GM12865 (cell line): ENCODE measurements at places on chromosomes 2 and 18.

DNA sequence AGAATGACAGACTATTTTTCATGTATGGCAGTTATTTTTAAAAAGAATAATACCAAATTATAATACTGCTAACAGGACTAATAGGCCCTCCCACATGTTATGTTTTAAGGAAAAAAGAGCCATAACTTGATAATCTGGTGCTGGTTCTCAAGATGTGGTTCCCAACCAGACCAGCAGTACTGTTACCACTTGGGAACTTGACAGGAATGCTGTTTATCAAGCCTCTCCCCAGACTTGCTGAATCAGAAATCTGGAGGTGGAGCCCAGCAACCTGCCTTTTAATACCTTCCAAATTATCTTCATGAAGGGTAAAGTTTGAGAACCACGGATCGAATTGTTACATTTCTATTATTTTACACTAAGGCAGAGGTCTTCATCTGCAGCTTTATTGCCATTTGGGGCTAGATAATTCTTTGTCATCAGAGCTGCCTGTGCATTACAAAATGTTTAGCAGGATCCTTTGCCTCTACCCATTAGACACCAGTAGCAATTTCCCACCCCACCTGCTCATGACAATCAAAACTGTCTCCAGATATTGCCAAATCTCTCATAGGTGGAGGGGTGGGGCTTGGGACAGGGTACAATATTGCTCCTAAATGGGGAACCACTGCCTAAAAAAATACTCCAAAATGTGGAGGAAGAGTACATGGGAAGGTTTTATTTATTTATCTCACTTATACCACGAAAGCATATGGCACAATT, 629.6 kb downstream of the ARHGAP15 start:
- no peak for DNase-seq

DNA sequence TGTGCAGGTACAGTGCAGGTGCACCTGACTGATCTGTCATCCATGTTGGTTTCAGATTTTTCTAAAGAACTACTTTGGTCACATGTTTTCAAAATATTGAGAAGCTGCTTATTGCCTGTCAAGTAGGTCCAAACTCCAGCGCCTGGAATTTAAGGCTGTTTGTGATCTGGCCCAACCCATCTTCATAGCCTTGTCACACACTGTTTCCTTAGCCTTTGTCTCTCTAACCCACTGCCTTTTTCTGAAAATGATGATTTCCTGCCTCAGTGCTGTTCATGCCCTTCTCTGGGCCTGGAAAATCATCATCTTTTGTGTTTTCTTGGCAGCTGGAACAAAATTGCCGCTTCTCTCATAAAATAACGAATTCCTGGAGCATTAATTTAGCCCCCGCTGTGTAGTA, 7.2 kb downstream of the LIMS1 start:
- DNase-seq, result no peak

GRCh38 chr18:46678785-46679399, 21.9 kb upstream of the LOXHD1 start:
- DNase-seq, result no peak

- DNase-seq, result no peak
Measured at GRCh38 chr2:179336782-179337534, 72.3 kb upstream of the SESTD1 start.

GRCh38 chr18:371609-371982, 103.7 kb upstream of the THOC1 start:
- DNase-seq, result peak; percentile 17

GRCh38 chr2:183950673-183951072, 647.7 kb upstream of the ZNF804A start:
- DNase-seq, result no peak

GRCh38 chr2:241011296-241011600, 12.8 kb downstream of the SNED1 start:
- no peak for DNase-seq

DNA sequence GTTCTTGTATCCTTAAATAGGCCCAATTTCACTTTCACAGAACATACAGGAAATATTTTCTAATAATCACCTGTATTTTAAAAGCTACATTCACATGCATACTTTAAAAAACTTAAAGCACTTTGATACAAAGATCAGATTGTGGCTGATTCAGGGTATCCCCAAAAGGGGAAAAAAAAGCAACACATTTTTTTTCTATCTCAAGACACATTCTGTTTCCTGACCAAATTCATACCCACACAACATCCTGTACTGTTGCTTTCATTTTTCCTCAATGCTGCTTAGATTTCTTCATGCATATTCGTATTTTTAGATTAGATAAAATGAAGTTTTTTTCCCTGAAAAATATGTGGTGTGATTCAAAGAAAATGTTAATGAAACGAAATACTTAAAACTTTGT, 122.5 kb downstream of the TMEFF2 start:
- no peak for DNase-seq

GRCh38 chr2:221304916-221305315, 267.2 kb downstream of the EPHA4 start:
- DNase-seq, result no peak

DNA sequence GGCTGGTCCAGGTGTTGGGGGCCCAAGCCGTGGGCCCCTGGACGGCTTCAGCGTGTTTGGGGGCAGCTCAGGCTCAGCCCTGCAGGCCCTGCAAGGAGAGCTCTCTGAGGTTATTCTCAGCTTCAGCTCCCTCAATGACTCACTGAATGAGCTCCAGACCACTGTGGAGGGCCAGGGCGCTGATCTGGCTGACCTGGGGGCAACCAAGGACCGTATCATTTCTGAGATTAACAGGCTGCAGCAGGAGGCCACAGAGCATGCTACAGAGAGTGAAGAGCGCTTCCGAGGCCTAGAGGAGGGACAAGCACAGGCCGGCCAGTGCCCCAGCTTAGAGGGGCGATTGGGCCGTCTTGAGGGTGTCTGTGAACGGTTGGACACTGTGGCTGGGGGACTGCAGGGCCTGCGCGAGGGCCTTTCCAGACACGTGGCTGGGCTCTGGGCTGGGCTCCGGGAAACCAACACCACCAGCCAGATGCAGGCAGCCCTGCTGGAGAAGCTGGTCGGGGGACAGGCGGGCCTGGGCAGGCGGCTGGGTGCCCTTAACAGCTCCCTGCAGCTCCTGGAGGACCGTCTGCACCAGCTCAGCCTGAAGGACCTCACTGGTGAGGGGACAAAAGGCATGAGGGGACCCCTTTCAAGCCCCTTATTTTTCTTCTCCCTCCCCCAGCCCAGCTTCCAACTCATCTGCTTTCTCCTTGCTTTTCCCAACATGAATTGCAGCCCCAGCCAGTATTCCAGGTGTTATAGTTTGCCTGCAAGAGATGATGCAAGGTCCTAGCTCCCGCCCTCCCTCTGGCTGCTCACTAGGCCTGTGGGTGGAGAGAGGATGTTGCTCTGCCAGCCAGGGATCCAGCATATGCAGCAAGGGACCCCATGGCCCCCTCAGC, 2.9 kb upstream of the KHK start:
- no peak for DNase-seq

DNA sequence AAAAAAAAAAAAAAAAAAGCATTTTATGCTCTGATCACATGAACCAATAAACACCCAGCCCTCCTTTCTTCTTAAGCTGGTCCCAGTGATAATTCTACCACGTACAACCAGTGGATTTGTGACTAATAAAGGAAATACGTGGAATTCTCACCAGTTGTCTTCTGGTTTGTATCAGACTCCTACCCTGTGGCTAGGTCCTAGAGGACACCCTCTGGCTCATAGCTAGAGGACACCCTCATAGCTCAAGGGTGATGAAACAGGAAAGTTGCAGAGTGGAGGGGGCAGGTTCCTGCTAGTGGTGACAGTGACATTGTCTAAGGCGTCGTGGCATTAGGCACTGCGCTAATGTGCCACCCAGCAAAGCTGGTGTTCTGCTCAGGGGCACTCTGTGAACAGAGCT, 167.8 kb downstream of the BCL11A start:
- DNase-seq, result no peak

DNA sequence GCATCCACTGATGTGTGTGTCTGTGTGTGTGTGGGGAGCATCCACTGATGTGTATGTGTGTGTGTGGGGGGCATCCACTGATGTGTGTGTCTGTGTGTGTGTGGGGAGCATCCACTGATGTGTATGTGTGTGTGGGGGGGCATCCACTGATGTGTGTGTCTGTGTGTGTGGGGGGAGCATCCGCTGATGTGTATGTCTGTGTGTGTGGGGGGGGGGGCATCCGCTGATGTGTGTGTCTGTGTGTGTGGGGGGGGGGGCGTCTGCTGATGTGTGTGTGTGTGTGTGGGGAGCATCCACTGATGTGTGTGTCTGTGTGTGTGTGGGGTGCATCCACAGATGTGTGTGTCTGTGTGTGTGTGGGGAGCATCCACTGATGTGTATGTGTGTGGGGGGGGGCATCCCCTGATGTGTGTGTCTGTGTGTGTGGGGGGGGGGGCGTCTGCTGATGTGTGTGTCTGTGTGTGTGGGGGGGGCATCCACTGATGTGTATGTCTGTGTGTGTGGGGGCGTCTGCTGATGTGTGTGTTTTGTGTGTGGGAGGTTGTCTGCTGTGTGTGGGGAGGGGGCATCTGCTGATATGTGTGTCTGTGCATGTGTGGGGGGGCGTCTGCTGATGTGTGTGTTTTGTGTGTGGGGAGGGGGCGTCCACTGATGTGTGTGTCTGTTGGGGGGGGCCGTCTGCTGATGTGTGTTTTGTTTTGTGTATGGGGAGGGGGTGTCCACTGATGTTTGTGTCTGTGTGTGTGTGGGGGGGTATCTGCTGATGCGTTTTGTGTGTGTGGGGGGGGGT, 125.9 kb downstream of the NFATC1 start:
- DNase-seq, result no peak

DNA sequence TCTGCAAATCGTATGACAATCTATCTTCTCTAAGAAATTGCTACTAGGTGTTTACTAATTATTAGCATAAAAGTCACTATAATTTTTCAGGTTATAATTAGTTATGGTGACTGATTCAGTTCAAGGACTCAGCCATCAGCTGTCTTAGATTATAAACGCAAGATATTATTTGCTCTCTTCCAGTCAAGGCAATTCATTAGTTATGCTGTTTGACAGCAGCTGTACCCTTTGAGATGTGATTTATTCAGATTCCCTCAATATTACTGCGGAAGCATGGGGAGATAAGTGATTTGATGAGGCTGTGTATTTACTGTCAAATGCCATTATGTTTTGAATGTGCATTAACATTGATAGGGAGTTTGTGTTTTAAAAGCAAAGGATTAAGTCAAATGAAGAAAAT, 558.9 kb upstream of the FSIP2 start:
- no peak for DNase-seq

DNA sequence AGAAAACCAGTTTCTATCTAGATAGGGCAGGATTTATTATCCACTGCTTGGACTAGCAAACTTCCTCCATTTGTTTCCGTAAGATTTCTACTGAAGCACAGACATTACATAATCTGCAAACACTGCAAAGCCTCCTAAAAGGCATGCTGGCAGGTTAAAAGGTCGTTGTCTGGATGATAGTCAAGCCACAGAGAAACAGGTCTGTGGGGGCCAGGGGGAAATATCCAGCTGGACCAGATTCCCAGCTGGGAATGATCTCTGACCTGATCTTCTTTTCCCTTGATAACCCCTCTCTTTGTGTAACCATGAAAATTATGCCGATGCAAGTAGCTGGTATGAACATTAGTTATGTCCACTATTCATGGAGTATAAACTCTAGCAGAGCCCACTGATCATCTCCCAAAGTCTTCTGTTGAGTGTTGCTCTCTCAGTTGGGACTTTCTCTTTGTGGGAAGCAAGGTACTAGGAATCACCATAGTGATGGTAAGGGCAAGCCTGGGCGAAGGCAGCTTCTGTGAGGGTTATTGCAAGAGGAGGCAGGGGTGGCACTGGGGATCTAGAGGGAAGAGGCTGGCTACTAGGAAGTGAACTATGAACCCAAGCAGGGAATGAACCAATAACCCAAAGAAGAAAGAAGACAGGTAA, 61.3 kb downstream of the GDF7 start:
- no peak for DNase-seq

GRCh38 chr2:119782308-119783027, 22.7 kb downstream of the PTPN4 start:
- no peak for DNase-seq

- DNase-seq, result no peak
Measured at GRCh38 chr2:235762832-235763598, 269.2 kb downstream of the AGAP1 start.

- no peak for DNase-seq
Measured at GRCh38 chr2:3244486-3244885, 133.1 kb downstream of the EIPR1 start.

DNA sequence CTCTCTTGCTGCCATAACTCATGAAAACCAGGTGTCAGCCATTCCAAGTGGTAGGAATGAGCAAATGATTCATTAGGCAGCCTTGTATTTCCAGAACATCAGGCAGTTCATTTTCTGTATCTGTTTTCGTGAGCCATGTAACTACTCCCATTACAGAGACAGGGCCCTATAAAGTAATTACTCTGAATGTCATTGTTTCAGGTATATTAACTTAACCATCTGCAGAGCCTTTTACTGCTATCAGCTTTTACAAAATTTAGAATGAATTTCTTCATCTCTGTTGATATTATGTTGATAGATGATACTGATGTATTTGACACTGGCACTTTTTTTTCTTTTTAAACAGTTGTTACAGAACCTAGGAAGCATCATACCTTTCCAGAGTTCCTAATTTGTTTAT, 69.9 kb downstream of the MGAT5 start:
- DNase-seq, result no peak
